Stimulated activated CD4-positive, alpha-beta T cell treated with anti-CD3 and anti-CD28 coated beads, Interleukin-15, amount 100 ng/mL, for 24 hours (primary cell): ENCODE measurements at places on chromosomes 2 and 18.

DNA sequence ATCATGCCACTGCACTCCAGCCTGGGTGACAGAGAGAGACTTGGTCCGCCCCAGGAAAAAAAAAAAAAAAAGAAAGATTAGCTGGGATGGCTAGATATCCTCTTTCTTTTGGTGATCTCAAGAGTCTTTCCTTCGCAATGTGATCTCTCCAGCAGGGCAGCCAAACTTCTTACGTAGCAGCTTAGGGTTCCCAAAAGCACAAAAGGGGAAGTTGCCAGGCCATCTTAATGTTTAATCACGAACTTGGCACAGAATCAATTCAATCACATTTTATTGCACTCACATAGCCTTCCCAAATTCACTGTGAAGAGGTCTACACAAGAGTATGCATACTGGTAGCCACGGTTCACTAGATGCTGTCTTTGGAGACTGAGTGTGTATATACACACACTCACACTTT is 53.1 kb downstream of the VIL1 start:
- no peak for DNase-seq

- no peak for DNase-seq
Measured at GRCh38 chr2:207286106-207286505, 120.4 kb upstream of the KLF7 start.

- no peak for DNase-seq
Measured at GRCh38 chr2:193331676-193332075, 1136.9 kb upstream of the TMEFF2 start.

DNA sequence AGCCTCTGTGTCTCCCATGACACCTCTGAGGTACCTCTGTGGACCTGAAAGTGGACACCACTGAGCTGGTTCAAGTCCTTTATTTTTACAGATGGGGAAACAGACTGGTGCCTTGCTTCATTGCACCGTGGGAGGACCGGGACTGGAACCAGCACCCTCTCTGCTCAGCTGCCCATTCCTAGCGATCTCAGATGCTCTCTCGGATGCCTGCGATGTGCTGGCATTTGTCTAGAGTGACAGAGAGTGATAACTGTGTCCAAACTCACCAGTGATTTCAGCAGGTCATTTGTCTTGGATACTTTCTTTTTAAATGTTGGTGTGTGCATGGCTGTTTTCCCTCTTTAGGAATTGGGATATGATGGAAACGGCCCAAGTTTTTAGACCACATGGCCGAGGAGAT is 30.1 kb upstream of the LYPD6B start:
- DNase-seq, result no peak

DNA sequence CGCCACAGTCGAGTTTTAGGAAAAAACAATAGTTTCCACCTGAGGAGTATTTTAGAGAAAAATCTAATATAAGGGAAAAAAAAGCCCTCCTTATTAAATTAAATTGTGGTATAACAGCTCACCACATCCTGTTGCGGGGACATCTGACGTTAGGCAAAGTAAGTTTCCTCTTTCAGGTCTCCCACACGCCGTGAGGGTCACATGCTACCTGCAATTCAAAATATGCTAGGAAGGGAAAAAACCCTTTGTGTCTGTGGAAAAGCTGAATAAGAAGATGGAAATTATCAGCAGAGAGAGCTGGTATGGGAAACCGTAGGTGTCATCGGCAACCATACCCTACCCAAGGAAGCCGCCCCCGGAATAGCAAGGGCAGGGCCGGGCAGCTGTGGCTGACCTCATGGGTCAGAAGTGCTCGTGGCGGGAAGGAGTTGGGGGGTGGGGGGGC is 128.0 kb downstream of the NFATC1 start:
- DNase-seq, result peak; percentile 88

DNA sequence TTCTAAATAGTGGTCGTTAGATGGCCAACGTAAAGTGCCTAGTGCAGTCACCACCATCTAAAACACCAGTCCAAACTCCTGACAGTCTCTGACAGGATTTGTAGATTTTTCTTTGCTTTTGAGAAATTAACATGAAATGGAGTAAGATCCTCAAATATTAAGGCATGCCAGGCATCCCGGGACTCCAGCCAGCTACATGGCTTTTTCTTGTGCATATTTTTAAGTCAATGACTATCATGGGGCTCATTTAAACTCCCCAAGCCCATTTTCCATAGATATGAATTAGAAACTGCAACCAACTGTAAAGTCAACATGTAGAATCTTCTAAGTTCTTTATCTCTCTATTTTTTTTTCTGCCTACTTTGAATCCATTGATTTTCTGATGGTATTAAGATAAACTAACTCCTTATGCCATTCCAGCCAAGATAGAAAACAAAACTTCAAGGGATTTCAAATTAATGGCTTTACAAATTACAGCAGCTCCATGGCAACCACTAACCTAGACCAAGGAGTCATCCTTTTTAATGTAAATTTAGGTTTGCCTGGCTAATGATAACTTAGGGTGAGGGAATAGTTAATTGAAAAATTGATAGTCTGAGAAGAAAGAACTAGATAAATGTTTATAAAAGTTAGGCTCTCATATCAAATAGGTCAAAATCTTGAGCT is 764.1 kb upstream of the NXPH2 start:
- DNase-seq, result no peak

- DNase-seq, result no peak
Measured at GRCh38 chr18:11862468-11863137, 11.4 kb downstream of the CHMP1B start.

- no peak for DNase-seq
Measured at GRCh38 chr2:235811446-235812184, 317.8 kb downstream of the AGAP1 start.

- DNase-seq, result no peak
Measured at GRCh38 chr18:23059541-23060465, 75.5 kb upstream of the CABLES1 start.

- DNase-seq, result no peak
Measured at GRCh38 chr2:191155608-191156071, 4.8 kb upstream of the STAT4 start.

GRCh38 chr2:237075749-237076599 is 9.7 kb upstream of the COPS8 start:
- no peak for DNase-seq

DNA sequence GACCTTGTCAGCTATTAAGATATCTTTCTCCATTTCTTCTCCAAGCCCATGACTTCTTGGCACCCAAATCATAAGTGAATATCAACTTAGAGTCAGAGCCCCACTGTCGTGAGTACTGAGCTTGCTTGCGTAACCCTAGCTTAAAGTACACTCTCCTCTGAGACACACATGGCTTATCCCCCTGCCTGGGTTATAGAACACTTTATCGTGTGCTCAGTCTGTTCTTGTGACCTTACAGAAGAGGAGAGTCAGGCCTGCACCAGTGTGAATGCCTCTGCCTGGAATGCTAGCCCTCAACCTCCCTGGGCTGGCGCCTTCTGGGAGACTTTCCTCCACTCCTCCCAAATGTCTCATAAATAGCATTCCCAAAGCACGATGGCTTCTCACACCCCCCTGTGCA is 79.3 kb downstream of the CEP192 start:
- no peak for DNase-seq

- DNase-seq, result no peak
Measured at GRCh38 chr2:227029426-227030105, 134.4 kb downstream of the COL4A4 start.

DNA sequence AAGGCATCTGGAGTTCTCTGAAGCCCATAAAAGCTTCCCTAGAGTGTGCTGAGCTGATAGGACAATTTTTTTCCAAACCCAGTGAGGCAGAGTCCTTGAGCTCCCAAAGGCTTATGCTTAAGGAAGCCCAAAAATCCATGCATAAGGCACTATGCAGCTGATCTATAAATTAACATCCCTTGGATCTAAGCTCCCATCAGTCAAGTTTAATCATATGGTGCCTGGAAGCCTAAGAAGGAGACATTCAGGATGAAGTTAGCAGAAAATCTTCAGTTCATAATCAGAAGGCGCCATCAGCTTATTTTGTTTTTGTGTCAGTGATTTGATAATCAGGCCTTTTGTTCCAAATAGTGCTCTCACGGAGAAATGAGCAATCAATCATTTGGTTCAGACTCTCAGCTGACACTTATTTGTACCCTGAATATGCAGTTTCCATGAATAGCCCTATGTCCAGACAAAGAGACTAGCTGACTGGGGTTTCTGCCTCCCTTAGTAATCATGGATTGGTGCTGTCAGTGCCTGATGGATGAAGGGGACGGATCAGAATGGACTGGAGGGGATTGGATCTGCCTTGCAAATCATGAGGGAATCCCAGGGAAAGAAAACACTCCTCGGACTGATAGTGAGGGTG is 464.8 kb upstream of the RGPD4 start:
- no peak for DNase-seq

GRCh38 chr2:168422584-168422983 is 33.5 kb upstream of the CERS6 start:
- no peak for DNase-seq

DNA sequence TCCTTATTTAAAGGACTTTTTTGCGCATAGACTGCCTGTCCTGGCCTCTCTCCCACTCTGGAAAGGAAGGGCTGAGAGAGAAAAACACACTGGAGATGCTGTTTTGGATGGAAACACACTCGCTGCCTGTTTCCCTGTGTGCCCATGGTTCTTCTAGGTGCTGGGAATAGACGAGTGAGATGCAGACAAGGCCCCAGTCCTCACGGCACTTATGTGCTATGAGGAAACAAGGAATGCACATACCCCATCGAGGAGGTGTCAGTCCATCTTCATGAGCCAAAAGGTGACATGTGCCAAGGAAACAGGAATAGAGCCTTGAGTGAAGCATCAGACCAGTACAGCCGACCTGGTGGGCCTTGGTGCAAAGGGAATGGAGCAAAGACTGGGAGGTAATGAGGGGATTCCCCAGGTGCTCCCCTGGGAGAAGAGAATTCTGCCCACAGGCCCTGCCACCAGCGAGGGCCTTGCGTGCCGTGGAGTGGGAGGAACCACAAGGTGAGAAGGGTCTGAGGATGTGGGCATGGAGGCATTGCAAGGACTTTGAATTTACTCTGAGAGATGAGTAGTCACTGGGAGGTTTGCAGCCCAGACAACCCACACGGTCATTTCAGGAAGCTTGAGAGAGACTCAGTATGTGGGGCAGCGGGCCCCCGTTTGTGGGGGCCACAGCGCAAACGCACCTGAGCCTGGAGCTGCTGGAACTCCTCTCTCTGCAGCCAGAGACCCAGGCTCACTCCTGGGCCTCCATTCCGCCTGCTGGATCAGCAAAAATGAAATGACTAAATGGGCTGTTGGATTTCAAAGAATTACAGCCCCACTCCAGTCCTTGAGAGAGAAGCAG is 197.5 kb upstream of the COPS8 start:
- no peak for DNase-seq

DNA sequence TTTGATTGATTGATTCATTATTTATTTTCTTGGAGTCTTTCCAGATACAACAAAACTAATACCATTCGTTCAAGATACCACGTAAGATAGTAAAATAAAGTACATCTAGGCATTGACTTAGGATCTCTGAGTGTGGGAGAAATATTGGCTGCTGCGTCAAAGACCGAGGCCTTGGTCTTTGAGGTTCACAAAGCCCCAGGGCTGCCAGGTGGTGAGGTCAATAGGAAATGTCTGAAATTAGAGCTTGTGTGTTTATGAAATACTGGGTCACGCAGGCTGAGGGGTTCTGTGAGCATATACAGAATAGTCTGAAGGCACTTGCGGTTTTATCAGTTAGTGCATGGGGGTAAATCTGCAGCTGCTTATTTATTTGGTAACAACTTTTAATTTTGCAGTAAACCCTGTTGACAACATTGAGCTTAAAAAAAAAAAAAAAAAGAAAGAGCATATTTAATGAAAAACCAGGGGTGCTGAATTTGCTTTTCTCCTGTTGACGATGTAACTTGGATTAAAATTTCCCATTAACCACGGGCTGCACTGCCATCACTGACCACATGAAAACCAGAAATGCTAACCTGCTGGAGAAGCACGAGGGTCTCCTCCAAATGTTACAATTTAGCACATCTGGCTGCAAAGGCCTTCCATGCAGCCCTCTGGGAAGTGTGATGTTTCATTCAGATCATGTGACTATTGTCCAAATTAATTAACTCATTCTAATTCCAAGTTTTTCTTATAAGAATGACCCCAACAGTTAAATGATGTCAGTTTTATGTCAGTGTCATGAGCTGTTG is 27.1 kb upstream of the SERPINB12 start:
- no peak for DNase-seq

DNA sequence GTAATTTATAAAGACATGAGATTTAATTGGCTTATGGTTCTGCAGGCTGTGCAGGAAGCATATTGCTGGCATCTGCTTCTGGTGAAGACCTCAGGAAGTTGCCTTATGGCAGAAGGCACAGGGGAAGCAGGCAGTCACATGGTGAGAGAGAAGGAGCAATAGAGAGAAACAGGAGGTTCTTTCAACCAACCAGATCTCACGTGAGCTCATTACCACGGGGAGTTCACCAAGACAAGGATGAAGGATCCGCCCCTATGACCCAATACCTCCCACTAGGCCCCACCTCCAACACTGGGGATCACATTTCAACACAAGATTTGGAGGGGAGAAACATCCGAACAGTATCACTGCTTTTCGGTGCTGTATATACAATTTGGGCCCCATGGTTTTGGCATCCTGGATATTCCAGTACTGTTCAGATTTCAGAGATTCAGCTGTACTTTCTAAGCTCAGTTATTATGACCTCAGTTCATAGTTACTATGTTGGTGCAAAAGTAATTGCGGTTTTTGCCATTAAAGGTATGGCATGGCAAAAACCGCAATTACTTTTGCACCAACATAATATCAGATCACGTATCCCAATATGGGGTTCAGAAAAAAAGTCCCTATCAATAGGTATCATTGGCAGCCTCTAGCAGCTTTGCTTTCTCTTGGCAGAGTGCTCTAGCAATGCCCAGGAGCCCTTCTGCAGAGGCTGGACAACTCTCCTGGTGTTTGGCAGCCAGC is 189.6 kb upstream of the SIX3 start:
- no peak for DNase-seq
